ENCODE measurements at places on chromosomes 16 and 17.

GRCh38 chr16:23362460-23363317, 60.6 kb downstream of the SCNN1B start:
- DNase-seq: no peak

DNA sequence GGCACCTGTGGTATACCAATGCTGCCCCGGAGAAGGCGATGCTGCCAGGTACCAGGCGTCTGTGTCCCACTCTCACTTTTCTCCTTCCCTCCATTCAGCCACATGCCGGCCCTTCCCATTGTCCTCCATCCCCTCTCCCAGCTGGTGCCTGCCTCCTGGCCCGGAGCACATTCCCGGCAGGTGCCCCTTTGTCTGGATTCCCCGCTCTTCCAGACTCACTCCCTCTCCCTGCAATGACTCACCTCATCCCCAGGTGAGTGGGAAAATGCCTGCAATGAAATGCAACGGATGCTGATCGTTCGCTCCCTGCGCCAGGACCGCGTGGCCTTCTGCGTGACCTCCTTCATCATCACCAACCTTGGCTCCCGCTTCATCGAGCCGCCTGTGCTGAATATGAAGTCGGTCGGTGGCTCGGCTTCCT, 10.4 kb upstream of the KDM6B start:
- DNase-seq: no peak

DNA sequence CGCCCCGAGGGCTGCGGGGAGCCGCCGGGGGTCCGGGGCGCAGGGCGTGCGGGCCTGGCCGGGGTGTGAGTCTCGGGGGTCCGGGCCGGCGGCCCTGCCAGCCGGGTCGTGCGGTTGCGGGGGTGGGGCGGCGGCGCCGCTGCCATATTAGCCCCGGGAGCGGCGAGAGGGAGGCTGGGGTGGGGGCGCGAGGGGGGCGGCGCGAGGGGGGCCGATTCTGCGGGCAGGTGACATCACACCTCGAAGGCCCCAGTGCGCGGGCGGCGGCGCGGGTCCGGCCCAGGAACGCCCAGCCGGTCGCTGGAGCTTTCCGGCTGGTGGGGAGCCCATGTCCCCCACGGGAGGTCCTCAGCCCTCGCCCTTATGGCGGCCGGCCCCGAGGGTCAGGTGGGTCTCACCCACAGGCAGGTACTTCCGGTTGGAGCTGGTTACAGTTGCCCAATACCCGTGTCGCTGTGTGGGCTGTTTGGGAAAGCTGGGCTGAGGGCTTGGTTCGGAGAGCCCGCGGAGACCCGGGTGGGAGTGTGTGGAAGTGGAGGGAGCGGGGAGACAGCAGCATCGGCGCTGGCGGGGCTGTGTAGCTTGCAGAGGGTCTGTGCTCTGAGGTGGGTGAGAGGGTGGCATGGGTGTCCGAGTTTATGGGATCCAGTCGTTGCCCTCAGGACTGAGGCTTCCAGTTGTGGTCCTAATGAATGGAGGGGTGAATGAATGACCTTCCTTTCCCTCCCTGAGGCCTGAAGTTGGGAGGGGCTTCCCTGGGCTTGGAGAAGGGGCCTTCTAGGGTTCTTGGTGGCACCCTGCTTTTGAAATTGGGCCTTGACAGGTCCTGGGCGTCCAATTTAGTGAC, 804 bp downstream of the ATP6V0C start:
- DNase-seq: peak; percentile 26

DNA sequence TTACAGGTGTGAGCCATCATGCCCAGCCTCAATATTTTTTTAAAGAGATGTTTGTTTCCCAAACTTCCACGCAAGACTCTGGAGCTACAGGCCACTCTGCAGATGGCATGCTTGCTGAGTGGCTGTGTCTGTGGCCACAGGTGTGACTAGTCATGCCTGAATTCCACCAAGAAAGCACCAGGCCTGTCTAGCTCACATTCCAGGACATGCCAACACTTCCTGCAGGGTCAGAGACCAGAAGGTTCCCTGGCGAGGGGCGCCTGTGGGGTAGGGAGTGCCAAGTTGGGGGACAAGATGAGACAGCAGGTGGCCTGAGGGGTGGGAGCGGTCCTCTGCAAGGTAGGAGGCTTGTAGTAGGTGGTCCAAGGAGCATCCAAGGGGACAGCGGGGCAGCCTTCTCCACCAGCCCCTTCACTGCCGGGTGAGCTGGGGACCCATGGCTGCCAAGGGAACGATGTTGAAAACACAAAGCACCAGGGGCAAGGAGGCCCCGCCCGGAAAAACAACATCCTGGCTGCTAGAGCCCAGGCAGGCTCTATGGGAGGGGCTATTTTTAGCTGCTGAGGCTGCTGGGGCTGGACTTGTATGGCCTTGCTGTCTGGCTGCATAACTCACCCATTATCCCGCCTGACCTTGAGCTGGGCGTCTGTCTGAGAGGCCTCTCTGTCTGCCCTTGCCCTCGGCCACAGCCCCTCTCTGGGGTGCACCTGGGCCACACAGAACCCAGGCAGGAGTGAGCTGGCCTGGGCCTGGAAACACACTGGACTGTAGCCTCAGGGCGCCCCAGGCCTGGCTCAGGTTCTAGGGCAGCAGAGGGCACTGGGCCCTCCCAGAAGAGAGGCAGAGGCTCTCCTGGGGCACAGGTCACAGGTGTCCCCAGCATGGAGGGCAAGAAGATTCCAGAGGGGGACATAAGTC, 5.7 kb downstream of the TRIM47 start:
- no peak for DNase-seq

DNA sequence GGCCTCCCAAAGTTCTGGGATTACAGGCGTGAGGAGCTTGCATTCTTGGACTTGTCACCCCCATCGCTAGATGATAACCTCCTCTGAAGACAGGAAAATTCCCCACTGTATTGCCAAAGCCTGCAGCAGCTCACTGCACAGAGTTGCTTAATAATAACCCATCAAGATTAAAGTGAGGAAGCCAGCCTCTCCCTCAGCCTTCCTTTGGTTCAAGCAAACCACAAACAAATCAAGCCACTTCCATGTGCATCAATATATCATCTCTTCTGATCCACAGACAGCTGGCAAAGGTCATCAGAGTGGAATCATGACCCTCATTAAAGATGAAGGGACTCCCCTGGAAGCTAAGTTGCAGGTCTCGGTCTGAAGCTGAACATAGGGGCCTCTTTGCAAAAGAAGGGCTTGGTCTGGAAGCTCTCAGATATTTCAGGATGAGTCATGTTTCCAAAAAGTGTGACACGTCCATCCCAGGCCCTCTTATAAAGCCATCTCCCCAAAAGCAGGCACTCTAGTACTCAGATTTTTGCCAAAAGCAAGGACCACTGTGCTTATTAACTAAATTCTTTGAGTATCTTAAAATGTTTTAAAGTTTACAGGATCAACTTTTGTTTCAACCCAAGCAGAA, 4.8 kb downstream of the EMP2 start:
- no peak for DNase-seq

- DNase-seq: no peak
Measured at GRCh38 chr16:85825326-85825725, 25.8 kb downstream of the COX4I1 start.

DNA sequence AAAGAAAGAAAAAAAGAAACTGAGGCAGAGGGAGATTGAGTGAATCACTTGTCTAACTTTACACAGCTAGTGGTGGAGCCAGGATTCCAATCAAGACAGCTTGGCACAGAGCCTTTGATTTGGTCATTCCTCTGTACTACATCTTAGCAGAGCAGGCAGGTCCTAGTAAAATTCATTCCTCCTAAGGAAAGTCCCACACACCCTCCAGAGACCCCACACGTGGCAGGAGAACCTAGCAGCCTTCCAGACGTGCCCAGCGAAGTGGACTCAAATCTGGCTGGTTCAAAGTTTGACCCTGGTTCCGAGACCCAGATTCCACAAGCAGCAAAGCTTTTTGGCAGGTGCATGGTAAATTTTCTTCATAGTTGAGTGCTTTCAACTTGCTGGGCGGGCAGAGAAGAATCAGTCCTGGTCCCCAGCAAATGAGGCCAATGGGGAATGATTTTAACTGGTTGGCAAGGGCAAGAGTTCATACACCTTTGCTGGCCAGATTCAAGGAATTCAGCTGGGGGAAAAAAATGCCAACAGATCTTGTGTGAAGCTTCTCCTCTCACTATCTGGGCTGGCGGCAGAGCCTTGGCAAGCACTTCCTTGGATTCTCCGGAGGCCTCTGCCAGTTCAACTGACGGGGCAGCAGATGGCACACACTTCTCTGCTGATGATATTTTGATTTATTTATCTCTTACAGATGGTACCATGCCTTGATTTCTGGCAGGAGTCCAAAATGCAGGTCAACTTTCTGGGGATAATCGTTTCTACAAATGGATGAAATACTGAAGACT, 82.4 kb downstream of the GSG1L start:
- no peak for DNase-seq

DNA sequence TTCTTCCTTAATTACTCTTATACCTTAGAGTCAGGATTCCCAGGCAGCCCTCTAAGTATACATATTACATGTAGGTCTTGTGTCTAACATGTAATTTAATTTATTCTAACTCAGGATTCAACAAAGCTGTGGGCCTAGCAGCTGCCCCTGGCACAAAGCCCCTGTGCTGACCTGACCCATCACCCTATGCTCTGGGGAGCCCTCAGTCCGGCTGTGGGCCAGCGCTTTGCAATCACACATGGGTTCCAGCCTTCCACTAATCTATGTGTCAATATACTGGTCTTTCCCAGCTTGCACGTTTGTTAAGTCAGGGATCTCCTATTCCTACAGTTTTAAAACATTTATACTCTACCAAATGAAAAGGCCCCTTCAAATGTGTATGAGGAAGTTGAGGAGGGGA, 62.7 kb upstream of the SREBF1 start:
- no peak for DNase-seq

- no peak for DNase-seq
Measured at GRCh38 chr16:85667261-85667660, 21.5 kb downstream of the GINS2 start.

DNA sequence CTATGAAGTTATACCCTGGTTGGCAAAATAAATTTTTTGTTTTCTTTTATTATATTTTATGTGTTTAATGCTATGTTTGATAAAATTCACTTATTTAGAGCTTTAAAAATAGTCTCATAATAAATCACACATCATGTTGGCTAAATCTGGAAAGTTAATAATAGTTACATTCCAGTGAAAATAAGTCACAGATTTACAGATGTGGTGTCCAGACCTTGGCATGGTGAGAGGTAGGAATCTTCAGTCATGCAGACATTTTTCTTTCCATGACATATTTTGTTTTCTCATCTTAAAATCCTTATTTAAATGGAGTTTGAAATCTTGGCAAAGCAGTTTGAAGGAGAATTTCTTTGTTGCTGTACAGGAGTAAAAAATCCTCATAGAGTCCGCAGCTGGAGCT, 48.1 kb upstream of the GOSR1 start:
- no peak for DNase-seq

DNA sequence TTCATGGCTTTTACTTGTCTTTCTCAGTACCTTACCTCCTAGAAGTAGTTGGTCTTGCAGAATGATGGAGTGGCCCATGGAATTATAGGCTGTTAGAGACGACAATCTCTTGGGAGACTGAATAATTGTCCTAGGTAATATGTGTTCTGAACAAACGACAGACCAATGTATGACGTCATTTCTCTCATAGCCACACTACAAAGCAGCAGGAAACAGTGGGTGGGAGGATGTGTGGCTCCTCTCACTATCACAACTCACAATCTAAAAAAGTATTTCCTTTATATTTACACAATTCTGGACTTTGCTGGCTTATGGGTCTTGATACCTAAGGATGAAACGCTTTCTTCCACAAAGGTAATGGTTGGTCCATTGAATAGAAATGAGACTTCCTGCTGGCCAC, 183.9 kb downstream of the TOX3 start:
- no peak for DNase-seq

DNA sequence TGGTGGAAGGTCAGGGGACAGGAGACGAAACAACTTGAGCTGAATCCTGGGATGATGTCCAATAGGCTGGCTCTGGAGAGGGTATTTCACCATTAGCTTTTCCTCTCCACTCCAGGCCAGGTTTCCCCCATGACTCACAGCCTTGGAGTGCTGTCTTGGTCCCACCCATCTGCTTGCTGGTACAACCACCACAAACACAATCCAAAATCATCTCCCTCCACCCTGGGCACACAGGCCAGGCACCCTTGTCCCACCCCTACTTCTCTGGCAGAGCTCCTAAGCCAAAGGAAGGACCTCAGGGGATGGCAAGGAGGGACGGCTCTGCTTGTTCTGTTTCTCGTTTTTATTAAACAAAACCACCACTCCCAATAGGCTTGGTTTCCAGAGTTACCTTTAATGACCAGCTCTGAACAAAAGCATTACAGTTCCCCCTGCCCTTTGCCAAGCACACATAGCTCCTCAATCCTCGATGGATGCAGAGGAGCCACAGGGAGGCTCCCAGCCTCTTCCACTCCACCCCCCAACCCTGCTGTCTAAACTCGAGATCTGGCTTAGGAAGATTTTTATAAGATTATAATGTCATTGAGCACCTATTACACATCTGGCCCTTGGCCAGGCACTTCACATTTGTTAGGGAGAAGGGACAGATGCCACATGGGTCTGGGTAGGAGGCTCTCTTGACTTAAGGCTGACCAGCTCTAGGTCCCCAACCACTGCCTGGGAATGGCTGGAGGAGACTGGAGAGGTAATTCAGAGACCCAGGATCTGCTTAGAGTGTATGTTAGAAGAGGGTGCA, 13.3 kb downstream of the CAVIN1 start:
- DNase-seq: no peak

- no peak for DNase-seq
Measured at GRCh38 chr17:19363460-19364035, 1.0 kb upstream of the B9D1 start.

DNA sequence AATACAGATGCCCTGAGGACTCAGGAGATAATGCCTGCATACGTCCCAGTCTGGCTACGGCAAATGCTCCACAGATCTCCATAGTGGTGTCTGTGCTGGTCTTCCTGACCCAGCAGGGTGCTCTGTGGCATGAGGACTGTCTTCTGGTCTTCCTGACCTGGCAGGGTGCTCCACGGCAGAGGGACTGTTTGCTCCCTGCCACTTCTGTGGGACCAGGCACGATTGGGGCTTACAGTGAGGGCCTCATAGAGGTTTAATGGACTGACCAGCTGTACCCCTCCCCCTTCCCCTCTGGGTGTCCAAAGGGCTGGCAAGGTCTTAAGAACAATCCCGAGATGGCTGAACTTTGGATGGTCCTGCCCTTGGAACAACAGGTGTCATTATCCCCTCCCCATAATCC, 123.1 kb downstream of the C16orf78 start:
- no peak for DNase-seq

DNA sequence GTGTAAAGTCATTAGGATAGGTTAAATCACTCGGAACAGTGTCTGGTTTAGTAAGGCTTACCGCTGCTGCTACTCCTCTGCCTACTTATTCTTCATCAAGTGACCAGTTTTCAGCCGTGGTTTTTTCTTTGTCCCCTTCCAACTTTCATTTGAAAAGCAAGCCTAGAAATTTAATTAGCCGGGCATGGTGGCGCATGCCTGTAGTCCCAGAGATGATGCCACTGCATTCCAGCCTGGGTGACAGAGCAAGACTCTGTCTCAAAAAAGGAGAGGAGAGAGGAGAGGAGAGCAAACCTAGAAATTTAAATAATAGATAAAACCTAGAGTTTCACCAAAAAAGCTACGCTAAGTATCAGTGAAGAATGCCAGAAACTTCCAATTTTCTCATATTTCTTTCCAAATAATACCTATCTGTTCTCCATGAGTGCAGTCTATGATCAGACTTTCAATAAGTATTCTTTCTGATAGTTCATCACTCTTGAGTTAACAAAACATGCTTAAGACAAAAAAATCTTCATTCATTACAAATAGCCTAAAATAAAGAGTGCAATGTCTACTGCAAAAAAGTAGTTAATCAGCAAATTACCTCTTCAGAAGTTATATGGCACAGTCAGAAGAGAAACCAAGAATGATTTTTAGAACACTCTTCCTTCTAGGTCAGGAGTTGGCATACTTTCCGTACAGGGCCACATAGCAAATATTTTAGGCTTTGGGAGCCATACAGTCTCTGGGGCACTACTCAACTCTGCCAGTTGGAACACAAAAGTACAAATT, 15.1 kb downstream of the ANKFY1 start:
- DNase-seq: no peak
